ENCODE measurements at places on chromosomes 7 and 10.

- DNase-seq = no peak
These were observed 24.7 kb upstream of the DIP2C start for GRCh38 chr10:714214-714613.

DNA sequence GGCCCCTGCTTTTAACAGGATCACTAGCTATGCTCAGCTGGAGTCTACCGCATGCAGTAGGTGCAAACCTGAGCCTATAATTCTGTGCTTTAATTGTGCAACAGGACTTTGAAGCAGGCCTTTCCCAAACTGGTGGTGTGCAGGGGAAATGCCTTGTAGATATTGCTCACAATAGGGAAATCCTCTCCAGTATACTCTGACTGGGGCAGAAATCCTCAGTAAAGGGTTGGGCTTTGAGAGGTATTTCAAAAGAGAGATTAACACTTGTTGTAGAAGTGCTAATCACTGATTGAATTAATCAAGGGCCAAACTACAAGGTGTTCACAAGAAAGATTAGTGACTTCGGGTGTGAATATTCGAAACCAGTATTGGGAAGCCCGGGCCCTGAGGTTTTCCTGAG is 58.5 kb upstream of the EXOC6 start:
- DNase-seq = no peak

GRCh38 chr7:2763597-2763996 is 75.6 kb downstream of the AMZ1 start:
- no peak for DNase-seq

GRCh38 chr10:3397231-3397630 is 224.6 kb upstream of the PITRM1 start:
- no peak for DNase-seq

- no peak for DNase-seq
These were observed at the start of gene BCAP29 for GRCh38 chr7:107579885-107580715. Gene BCAP29 (plus strand): TSS chr7:107580246. CDS start chr7:107580773, 527 bp downstream.

DNA sequence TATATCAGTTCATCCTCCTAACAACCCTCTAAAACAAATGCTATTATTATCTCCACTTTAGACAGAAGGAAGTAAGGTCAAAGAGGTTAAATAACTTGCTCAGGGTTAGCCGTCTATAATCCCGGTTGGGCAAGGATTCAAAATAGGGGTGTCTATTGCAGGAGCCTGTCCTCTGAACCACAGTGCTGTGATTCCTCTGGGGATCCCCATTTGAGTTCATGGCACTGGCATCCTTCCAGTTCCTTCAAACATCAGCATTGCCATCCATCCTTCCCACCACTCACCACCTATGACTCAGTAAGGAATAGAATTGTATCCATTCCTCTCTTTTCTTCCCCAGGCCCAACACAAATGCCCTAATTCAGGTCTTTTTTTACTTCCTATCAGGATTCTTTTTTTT is 25.6 kb downstream of the HPS6 start:
- DNase-seq = no peak

GRCh38 chr7:42380401-42380800 is 143.4 kb upstream of the GLI3 start:
- no peak for DNase-seq

- no peak for DNase-seq
These were observed 10.0 kb downstream of the ZNF777 start for GRCh38 chr7:149450821-149451220.

DNA sequence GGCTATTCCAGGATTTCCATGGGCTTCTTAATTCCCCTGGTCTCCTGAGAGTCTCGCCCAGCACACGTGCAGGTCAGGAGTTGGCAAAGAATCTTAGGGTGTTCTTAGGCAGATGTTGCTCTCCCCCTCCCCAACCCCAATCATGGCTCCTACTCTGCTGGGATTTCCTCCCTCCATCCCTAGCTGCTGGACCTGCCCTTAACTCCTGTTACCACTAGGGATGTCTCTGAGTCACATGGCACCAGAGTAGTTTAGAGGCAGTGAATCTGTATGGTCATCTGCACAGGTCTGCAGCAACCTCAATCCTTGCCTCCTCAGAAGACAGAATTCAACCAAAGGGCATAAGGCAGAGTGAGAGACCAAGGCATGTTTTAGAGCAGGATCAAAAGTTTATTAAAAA is 51.8 kb upstream of the CHST3 start:
- DNase-seq = no peak

DNA sequence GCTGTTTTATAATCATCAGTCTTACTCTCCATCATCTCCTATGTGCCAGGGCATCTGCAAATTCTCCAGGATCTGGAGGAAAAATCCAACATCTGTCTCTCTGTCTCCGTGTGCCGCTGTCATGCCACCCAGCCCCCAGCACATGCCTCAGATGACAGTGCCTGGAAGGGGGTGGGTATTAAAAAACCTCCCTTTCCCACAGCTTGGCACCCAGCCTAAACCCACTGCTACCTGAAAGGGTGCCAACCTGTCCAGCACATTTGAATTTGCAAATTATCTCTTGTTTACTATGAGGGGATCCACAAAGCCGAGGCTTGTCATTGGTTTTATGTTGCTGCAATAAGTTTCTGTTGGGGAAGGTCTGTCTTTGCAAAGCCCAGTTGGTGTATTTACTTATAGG is 73.1 kb downstream of the EMX2 start:
- DNase-seq = no peak

GRCh38 chr7:85000735-85001350 is 186.0 kb downstream of the SEMA3D start:
- no peak for DNase-seq

DNA sequence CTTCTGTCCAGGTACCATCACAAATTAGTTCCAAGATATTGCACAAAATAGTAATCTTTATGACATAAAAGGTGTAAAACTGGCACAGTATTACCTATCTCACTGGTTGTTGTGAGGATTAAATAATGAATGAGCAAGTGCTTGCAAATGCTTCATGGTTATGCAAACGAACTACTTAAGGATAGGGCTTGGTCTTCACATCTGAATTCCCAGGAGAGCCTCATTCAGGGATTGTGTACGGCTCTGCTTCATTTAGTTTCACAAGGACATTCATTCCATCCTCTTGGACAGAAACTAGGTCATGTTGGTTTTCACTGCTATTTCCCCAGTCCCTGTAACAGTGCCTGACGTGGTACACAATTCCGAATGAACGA is 12.1 kb downstream of the ABCA13 start:
- no peak for DNase-seq

GRCh38 chr7:100942045-100942774 is 7.1 kb upstream of the MUC3A start:
- no peak for DNase-seq

DNA sequence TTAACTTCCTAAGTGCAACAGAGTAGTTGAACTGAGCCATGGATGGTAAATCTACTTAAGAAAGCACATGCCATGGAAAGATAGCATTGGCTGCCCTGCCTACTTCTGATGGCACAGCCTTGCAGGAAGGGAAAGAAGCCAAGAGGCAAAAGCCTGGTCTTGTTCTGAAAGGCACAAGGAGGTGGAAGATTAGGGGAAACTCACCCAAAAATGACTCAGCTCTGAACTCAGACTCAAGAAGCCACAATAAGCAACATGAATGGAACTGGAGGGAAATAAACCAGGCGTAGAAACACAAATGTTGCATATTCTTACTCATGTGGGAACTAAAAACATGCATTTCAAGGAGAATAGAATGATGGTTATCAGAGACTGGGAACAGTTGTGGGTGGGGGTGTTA is 20.8 kb upstream of the ALOX5 start:
- no peak for DNase-seq

DNA sequence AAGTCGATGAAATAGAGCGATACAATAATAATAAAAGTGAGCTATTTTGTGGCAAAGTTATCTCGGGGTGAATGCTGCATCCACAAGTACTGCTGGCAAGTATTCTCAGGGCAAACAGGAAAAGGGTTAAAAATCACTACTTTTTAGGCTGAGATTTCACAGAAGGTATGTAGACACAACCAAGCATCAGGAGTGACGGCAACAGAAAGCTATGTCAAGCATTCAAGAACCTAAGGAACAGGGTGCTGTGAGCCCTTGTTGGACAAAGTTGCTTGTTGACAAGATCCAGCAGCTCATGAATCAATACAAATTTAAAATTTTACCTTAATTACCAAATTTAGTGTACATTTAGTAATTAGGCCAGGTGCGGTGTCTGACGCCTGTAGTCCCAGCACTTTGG is 41.2 kb upstream of the C1QL3 start:
- DNase-seq = no peak

- no peak for DNase-seq
These were observed 26.8 kb upstream of the MGMT start for GRCh38 chr10:129440247-129440646.

DNA sequence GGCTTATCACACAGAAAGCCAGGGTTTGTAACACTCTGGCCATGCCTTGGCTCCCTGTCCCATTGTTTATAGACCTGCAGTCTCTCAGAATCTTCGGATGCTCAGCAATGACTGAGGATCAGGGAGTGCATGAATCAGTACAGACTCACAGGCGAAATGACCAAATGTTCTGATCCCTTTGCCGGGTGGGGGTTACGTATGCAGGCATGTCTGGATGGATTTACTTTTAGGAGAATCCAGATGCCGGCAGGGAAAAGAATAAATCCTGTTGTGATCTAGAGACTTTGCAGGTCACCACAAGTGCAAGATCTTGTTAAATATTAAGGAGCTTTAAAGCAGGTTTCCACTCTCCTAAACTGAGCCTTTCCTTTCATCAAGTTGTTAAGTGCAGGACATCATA is 149.5 kb downstream of the SFMBT2 start:
- no peak for DNase-seq

GRCh38 chr7:24692592-24692991 is 64.7 kb downstream of the GSDME start:
- DNase-seq = no peak

DNA sequence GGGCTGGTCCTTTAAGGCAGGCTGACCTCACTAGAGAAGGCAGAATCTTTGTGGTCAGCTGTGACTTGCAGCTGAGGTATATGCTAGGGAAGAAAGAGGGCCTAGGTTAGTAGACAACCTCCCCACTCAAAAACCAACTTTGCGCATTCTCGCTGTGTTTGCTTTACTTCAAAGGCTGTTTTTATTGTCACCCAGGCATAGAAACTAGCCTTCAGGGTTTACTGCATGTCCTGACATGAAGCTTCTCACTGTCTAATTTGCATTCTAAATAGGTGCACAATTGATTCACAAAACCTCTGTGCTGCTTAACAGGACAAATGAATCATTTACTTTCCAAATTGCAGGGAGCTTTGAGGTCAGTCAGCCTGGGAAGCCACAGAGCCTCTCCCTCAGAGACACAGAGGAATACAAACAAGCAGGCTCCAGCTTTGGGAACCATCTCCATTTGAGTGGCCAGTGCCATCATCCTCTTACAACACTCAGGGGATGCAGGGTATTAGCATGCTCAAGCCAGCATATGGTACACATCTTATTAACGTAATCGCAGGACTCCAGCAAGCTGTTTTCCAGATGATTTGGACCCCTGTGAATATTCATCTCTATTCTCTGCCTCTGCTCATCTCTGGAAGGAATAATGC is 596.4 kb upstream of the GHITM start:
- DNase-seq = no peak

- no peak for DNase-seq
These were observed 199.9 kb upstream of the NRP1 start for GRCh38 chr10:33534416-33534815.

DNA sequence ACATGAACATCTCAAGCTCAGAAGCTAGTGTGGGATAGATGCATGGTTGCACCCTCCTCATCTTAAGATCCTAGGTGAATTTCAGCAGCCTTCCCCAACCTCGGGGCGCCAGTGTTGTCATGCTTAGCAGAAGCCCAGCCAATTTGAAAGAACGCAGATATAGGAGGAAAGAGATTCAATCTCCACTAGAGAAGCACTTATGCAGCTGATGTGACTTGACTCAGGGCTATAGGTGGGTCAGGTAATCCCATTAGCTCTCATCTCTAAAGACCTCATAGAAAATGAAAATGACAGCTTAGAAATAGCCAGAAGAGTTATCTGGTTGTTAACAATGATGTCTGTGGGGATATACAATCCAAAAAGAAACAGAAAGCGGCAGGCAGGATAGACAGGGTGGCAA is 310.5 kb downstream of the GPAM start:
- DNase-seq = no peak
